DMS79 treated with DMSO at 0.1 percent for 48 hours (cell line): ENCODE measurements at places on chromosomes 6 and 20.
A peak's percentile ranks its signal among the peaks of the same experiment; 100 is the strongest.

- DNase-seq, result no peak
These were observed 7.1 kb downstream of the TFEB start for GRCh38 chr6:41728073-41728936.

DNA sequence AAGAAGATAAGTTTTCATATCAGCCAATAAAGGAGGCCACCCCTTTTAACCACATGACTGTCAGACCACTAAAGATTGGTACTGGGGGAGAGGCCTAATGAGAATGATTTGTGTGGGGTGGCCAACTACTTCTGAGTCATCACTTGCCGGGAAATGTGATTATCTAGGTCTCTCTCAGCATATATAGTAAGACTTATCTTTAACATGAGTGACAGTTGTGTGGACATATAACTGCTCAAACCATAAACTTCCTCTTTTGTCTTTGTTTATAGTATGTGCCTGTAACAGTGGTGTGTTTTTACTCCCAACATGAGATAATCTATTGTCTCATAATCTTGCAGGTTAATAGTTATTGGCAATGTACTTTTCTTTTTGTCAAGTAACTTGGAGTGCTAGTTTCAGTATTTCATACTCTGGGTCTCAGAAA lies 312.4 kb downstream of the CDKAL1 start:
- no peak for DNase-seq

GRCh38 chr6:130975325-130975724 lies 87.7 kb downstream of the EPB41L2 start:
- DNase-seq, result no peak

- no peak for DNase-seq
These were observed 125.2 kb upstream of the PMEPA1 start for GRCh38 chr20:57835074-57835452.

- no peak for DNase-seq
These were observed 306.3 kb downstream of the PHF3 start for GRCh38 chr6:63941747-63942470.

GRCh38 chr6:19753826-19754225 lies 83.3 kb upstream of the ID4 start:
- no peak for DNase-seq

- DNase-seq, result no peak
These were observed 98.4 kb upstream of the PREP start for GRCh38 chr6:105501246-105501645.

- DNase-seq, result no peak
These were observed 27.1 kb downstream of the ID4 start for GRCh38 chr6:19864285-19864684.

- DNase-seq, result no peak
These were observed 3.9 kb downstream of the GTF2H5 start for GRCh38 chr6:158172001-158172400.

DNA sequence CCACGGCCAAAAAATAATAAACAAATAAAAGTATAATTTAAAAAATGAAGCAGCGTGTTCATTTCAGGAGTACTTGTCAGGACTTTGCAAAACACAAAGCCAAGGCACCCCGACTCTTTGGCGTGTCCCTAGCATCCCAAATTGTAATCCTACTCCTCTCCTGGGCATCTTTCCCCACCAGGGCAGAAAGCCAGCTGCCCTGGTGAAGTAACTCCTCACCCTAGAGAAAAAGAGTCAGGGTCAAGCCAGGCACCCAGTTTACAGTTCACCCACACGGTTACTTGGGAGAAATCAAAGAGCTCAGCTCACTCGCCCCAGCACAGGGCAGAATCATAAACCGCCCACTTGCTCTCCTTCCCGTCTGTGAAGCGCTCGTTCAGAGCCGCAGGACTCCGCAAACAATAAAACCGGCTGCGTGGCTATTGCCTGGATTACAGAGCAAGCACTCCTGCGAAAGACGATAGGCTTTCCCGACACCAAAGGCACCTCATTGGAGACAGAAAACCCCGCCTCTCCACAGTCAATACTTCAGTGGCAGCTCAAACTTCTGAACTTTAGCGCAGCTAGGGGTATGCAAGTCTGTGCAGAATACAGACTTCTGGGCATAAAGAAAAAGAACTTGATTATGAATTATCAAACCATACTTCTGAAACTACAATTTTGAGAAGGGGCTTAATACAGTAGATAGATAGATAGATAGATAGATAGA lies 73.0 kb upstream of the NHSL1 start:
- peak; percentile 78 for DNase-seq

DNA sequence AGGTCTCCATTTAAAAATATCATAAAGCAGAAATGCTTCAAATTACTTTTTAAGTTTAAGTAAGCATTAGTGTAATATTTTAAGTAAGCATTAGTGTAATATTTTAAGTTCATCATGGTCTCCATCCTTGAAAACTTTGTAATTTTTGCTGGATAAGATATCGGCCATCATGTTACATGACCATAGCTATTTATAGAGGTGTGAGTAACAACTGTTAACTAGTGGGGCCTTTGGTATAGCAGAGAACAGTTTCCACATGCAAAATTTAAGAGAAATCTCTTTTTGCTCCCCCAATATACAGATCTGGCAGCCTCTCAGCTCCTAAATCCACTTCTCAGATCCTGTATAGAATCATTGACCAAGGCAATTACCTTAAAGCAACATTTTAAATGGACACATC lies 468 bp downstream of the TRDN start:
- DNase-seq, result no peak

- DNase-seq, result no peak
These were observed 69.0 kb upstream of the UST start for GRCh38 chr6:148677594-148678476.

GRCh38 chr6:112620812-112621569 lies 273.9 kb downstream of the RFPL4B start:
- DNase-seq, result peak; percentile 14

GRCh38 chr6:1110941-1111349 lies 201.0 kb upstream of the FOXQ1 start:
- no peak for DNase-seq

- DNase-seq, result no peak
These were observed 5.6 kb downstream of the SMIM29 start for GRCh38 chr6:34243131-34243771.

DNA sequence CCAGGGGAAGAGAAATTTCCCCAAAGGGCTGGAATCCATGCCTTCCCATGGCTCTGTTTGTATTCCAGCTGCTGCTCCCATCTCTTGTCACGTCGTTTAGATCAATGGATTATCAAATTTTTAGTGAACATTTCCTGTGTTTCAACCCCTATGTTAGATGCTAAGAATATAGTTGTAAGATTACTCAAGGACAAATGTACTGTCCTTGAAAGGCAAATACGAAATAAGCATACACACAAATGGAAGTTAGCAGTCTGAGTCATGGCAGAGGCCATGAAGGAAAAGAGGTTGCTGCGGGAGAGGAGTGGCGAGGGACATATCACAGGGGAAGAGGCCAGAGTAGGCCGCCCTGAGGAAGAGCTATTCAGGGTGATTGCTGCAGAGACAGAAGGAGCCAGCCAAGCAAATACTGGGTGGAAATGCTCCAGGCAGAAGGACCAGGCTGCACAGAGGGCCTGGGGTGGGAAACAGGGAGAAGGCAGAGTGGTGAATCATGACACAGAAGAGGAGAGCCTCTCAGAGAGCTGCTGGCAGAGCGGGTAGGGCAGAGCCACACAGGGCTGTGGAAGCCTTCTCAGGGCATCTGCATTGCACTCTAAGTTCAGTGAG lies 219.2 kb upstream of the LRFN2 start:
- DNase-seq, result no peak

GRCh38 chr20:5945963-5946362 lies 4.4 kb downstream of the TRMT6 start:
- DNase-seq, result no peak

- DNase-seq, result no peak
These were observed 193.8 kb upstream of the PRSS16 start for GRCh38 chr6:27053738-27054137.

DNA sequence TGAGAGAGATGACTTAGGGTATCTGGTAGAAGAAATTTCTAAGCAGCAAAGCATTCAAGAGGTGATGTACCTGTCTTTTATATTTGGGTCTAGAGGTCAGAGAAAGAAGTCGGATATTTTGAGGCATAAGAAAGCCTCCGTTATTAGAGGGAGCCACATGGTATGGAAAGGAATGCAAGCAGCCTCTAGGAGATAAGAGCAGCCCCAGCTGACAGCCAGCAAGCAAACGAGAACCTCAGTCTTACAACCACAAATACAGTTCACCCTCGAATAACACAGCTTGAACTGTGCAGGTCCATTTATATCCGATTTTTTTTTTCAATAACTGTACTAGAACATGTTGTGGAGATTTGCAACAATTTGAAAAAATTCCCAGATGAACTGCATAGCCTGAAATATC lies 190.7 kb upstream of the VGLL2 start:
- no peak for DNase-seq

GRCh38 chr6:44606504-44606903 lies 219.0 kb downstream of the CDC5L start:
- DNase-seq, result no peak

DNA sequence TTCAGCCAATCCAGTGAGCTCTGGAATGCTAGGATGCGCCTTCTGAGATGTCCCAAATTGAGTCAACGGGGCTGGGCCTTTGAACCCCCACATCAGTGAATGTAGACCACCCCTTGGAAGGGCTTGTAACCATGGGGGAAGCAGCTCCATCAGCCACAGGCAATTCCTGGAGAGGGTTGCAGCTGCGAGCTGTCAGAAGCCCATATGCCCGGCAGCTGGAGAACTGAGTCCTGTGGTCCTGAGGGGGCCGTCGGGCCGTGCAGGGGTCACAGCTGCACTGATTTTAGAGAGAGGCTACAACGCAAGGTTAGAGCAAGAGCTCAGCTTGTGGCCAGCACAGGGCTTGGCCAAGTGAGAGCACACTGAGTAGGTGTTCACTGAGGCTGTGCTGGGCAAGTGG lies 121.3 kb downstream of the TOX2 start:
- DNase-seq, result no peak

- no peak for DNase-seq
These were observed 4.6 kb upstream of the GUCA1B start for GRCh38 chr6:42199106-42199981.

GRCh38 chr20:50876063-50876685 lies 55.1 kb downstream of the ADNP start:
- no peak for DNase-seq

GRCh38 chr6:24907919-24908649 lies 27.7 kb downstream of the RIPOR2 start:
- no peak for DNase-seq

GRCh38 chr20:38665506-38666285 lies 58.6 kb upstream of the SLC32A1 start:
- DNase-seq, result no peak

DNA sequence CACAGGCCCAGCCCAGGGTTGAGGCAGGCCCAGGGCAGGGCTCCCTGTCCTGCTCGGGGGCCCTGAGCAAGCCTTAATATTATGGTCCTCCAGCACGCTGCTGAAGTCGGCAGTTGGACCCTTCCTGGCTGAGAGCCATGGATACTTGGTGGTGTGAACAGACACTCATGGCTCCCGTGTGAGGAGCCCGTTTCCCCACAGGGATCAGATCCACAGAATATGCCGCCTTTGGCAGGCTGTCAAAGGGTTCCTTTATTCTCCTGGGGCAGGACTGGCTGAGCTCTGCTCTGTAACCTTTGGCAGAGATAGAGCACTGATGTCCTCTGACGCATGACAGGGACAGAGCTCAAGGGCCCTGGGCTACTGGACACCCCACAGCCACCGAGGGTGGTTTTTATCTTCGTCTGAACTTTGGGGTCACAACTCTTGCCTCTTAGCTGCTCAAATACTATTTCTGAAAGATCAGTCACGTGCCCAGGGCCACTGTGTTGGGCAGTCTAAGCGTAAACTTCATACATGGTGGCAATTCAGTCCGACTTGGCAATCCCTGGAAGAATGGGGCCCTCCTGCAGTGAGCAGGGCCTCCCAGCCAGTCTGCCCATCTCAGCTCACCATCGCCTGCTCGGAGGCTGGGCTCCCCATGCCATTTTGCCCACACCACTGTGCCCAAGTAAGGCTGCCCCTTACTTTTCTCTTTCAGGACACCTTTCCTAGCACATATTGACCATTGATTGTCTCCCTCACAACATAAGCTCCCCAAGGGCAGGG lies 49.1 kb downstream of the TTI1 start:
- peak; percentile 61 for DNase-seq

GRCh38 chr20:34110745-34111641 lies 1.1 kb downstream of the EIF2S2 start:
- DNase-seq, result peak; percentile 5

DNA sequence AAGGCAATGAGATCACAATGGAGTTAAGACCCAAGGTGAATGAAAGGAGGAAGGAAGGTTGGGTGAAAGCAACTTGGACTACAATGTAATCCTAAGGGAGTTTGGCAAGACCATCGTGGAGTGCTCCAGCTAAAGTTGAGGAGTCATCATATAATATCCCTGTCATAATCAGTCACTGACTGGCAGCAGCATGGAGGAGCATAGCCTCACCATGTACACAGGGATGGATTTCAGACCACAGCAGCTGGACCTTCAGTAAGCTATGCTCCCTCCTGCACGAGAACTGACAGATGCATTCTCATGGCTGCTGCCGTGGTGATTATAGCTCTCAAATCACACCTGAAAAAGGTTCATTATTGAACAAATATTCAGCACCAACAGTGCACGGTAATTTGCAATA lies 43.0 kb downstream of the GOPC start:
- no peak for DNase-seq

DNA sequence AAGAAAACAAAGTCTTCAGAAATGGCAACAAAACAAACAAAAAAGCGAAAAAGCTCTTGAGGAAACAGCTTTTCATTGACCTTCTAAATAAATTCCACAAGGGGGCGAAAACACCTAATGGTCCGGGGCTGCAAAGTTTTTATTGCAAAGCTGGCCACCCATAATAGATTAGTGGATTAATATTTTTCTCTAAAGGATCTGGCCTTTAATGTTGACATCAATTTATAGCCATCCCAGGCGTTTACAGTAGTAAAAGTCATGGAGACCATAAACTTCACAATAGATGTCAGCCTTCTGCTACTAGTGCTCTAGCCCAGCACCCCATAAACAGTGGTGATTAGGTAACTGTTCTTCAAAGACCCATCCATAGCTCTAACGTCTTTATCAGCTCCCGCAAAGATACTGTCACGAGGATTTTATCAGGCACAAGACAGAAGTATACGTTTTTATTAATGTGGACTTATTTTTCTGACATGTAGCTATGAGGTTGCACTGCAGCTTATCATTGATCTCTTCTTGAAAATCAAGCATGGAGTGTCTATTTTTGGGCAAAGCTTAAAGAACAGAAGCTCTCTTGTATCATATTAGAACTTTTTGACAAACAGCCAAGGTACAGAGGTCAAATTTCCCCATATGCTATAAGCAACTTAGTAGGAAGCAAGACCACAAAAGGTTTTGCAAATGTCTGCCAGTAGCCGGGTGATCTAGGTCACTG lies 4.7 kb downstream of the CITED2 start:
- DNase-seq, result peak; percentile 54

- DNase-seq, result no peak
These were observed 195.9 kb downstream of the ANKRD60 start for GRCh38 chr20:58032599-58032998.
